LHCN-M2 (cell line): ENCODE measurements at places on chromosomes 1 and 21. TPM values are rescaled to one million over a fixed set of nuclear protein-coding genes. Genes with fewer than 3 reads are reported as not detected.

AMY2B gene
- total RNA-seq = 1.5 and 2.7 TPM in 2 replicates

RNU1-2 gene
- total RNA-seq = under 0.01 TPM in 1 of 2 replicates, not detected in the other

GNAT2 gene
- not detected in 2 replicates for total RNA-seq

LAD1 gene
- 0.64 and 2.2 TPM in 2 replicates for total RNA-seq

DNAI4 gene
- total RNA-seq = 2.4 and 3.6 TPM in 2 replicates

PTPRF gene
- 12.8 and 13.7 TPM in 2 replicates for total RNA-seq

KRTAP7-1 gene
- total RNA-seq = not detected in 2 replicates

VASH2 gene
- total RNA-seq = 1.7 and 3.3 TPM in 2 replicates

MROH7 gene
- total RNA-seq = not detected in 2 replicates

DNA sequence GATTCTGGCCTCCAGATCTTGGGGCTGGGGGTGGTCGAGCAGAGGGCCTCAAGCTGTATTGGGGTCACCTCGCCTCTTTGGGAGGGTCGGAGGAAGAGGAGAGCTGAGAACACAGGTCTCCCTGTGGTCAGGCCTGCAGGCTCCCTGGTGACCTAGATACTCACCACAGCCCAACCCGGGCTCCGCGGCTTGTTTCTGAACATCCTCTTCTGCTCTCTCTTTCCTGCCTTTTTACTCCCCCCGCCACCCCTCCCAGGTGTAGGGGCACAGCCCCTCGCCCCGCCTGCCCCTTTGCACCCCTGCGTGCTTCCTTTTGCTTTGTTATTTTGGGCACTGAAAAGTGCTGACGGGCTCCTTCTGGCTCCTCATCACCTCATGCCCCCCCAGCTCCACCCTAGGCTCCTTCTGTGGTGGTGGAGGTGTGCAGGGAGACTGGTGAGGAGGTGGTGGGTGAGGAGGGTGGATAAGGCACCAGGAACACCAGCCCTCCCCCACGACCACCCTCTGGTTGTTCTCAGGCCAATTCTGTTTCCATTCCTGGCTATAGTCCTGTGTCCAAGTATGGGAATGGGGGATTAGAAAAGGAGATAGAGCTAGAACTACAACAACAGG, 10.6 kb upstream of the LINGO4 start:
- DNase-seq = no peak

DNA sequence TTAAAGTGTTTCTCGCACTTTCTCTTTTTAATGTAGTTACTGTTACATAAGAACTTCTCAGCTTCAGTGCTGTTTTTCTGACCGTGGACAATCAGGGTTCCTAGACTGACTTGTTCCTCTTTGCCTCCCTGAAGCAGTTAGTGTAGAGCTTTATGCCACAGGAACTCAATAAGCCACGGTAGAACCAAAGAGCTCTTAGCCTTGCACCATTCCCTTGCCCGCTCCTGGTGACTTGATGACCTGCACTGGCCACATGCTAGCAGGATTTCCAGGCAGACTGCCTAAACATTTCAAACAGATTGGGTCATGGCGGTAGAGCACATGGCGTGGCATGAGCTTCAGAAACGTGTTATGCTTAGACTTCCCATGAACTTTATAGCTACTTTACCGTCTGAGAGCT, 18.8 kb upstream of the FASLG start:
- DNase-seq = no peak

DNA sequence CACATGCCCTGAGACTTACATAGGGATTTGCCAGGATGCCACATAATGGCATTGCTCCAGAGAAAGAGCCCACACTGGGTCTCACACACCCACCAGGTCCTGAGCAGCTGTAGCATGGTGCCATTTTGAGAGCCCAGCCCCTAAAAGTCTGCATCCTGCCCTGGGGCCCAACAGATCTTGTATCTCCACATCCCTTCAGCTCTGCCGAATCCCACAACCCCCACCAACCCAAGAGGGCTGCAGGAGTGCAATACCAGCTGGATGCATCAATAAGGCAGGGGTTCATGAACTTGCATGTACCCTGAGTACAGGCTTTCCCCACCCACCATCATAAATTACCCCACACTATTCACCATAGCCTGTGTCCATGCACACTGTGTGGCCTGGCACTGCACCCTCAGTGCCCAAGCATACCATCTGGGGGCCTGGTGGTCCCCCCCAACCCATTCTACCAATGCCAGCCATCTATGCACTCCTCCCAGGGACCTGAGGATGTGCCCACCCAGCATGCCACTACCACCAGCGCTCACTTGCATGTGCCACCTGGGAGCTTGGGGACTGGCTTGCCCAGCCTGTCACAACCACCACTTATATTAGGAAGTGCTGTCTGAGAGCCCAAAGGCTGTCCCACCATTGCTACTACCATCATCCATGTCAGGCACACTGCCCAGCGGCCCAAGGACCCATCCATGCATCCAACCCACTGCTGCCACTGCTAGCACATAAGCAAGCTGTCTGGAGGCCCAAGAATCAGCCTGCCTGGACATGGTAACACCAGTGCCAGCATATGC, 4.1 kb upstream of the KRTAP12-2 start:
- no peak for DNase-seq

GRCh38 chr1:228381356-228381755, 25.3 kb downstream of the TRIM11 start:
- no peak for DNase-seq

GRCh38 chr1:170700842-170701615, 37.1 kb downstream of the PRRX1 start:
- DNase-seq = peak; percentile 53

- peak; percentile 70 for DNase-seq
Measured at GRCh38 chr1:41862384-41863221, 56.1 kb downstream of the HIVEP3 start.

- peak; percentile 13 for DNase-seq
Measured at GRCh38 chr1:1063945-1064831, 9.9 kb downstream of the RNF223 start.

- DNase-seq = peak; percentile 88
Measured at GRCh38 chr1:181134543-181135436, 46.3 kb downstream of the IER5 start.

DNA sequence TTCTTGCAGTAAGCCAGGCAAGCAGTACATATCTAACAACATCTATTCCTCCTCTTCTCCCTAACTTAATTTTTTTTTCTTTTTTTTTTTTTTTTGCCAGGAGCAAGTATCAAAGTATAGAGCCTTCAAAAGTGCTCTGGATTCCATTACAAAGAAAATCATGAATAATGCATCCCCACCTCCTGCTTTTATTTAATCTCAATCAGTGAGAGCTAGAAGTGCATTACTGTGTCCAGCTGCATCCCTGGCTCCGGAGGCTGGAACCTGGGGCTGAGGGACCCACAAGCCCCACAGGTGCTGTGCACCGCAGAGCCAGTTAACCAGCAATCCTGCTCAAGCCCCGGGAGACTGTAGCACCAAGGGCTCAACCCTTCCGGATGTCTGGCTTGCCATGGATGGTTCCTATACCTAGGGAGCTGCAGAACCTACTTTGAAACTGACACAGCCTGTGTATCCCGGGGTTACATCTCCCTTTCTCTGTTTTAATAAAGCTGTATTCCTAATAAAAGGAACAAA, 455.9 kb upstream of the RUNX1 start:
- DNase-seq = no peak

- no peak for DNase-seq
Measured at GRCh38 chr1:24077278-24077978, 34.5 kb downstream of the MYOM3 start.

- no peak for DNase-seq
Measured at GRCh38 chr1:164592634-164593033, 33.6 kb downstream of the PBX1 start.

DNA sequence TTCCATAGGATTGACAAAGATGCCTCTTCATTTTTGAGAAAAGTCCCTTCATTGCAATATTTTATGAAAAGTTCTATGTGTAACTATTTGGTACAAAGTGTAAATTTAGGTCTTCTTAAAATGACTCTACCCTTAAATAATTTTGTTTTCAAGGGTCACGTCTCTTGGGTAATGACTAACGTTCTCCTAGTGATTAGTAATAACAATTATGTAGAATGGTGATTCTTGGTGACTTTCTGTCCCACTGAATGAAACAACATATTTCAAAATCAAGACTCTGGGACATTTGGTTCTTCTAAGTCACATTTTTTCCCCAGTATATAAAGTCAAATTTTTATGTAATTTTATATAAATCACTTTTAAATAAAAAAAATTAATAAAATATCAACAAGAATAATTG, 277.5 kb upstream of the ADAMTS5 start:
- peak; percentile 86 for DNase-seq

DNA sequence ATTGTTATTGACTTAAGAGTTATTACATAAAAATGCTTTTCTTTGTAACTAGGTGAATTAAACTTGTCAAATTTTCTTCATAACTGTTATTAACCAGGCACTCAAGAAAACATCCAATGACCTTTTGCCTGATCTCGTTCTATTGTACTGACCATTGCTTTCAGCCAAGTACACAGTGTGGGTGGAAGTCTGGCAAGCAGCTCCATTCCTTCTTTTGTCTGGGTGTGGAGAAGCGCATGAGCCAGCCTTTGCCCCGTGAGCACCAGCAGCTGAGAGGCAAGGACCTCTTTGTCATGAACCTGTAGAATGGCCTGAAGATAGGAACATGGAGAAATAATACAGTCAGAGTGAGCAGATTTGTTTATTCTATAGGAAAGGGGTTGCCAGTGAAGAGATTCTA, 57.5 kb downstream of the IARS2 start:
- DNase-seq = peak; percentile 3

- peak; percentile 14 for DNase-seq
Measured at GRCh38 chr1:212752252-212752933, 39.2 kb downstream of the NSL1 start.

DNA sequence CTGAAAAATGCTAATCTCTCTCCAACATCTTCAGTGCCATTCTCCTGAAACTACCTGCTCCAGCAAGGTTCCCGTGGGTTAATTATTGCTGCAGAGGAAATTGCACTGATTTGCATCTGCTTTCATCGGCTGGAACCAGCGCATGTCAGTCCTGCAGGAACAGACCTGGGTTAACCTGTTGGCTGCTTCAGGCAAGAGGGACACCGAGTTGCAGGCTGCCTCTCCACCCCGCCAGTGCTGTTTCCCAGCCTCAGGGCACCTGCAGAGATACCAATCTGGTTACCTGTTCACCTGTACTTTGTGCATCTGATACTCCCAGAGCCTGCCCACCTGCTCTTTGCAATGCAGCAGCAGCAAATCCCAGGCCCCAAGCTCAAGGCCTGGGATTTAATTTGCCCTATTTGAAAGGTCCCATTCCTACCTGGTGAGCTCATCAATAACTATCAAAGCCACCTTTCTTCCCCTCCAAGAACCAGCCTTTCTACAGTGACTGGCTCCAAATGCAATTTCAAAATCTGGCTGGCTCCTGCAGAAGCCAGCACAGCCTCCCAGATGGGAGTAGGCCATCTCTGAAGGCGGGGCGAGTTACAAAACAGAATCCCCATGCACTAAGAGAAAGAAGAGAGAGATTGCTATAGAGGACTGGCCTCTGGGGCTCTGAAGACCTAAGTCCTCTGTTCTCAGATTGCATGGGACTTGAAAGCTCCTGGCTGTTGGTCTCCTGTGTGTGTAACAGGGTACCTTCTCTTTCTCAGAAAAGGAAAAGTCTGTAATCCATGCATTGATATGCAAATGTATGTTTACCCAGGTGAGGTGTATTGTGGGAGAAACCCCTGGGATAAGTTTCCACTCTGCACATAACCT, 67.8 kb downstream of the TOMM20 start:
- DNase-seq = no peak

GRCh38 chr1:191714845-191715244, 443.4 kb upstream of the RGS18 start:
- DNase-seq = no peak

- DNase-seq = no peak
Measured at GRCh38 chr1:7250176-7250575, 464.9 kb downstream of the CAMTA1 start.

DNA sequence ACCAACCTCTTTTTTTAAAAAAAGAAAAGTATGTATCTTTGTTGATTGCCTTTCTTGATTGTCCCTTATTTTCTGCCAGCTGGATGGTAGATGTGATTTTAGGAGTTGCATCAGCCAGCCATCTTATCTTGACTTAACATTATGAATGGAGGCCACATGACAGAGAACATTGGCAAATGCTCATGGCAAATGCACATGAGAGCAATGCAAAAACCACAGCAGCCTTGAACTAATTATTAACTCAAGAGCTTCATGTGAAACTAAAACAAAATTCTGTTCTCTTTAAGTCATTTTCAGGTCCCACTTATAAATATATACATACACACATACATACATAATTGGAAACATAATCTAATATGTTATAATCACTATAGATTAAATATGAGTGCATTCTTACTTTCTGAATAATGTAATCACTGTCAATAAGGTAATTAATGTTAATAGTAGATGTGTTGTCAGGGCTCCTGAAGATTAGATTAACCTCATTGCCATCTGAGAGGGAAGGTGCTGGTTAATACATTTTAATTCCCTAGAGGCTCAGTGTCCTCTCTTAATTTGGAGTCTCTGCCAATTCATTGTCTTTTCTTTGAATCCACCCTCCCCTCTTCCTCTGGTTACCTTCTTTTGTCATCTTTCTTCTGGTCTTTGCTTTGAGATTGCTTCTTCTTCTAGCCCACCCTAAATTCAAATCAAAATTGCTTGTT, 962.2 kb downstream of the ADGRL2 start:
- no peak for DNase-seq

- DNase-seq = no peak
Measured at GRCh38 chr1:1191734-1192133, 14.7 kb downstream of the TNFRSF18 start.

GRCh38 chr1:33512226-33513011, 40.0 kb downstream of the ZSCAN20 start:
- DNase-seq = no peak

- peak; percentile 97 for DNase-seq
Measured at GRCh38 chr1:221284028-221284427, 404.8 kb downstream of the HLX start.

- DNase-seq = no peak
Measured at GRCh38 chr1:219550201-219550600, 62.7 kb downstream of the ZC3H11B start.

GRCh38 chr1:4584449-4584848, 70.0 kb upstream of the AJAP1 start:
- no peak for DNase-seq

DNA sequence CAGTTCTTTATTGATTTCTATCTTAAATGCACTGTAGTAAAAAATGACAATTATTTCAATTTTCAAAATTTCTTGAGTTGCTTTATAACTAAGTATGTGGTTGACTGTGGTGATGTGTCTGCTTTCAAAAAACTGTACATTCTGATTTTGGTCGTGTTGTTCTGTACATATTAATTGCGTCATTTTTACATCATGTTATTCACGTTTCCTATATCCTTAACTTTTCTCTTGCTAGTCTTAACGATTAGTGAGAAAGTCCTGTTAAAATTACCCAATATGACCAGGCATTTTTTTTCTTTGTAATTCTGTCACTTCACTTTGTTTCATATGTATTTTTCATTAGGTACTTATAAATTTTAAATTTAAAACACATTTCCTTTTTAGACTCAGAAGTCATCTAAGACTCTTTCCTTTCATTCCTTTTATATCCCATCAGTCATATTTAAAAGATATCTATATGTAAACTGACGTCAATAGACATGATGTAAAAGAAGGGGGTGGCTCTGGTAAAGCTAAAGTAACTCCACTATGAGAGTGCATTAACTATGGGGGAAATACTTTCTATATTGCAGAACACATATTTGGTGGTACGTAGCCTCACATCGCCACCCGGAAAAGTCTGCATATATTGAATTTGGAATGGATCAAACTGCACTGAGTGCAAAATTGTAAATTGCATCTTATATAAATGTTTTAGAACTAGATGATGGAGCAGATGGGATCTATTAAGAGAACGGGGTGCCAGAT, 1.1 kb upstream of the COA6 start:
- DNase-seq = no peak
